ENCODE measurements at places on chromosomes 11 and 22. TPM values are rescaled to one million over a fixed set of nuclear protein-coding genes. Genes with fewer than 3 reads are reported as not detected.

The KCNK4 gene
- total RNA-seq: not detected

The SEC14L6 gene
- not detected for total RNA-seq

The ELF5 gene
- not detected for total RNA-seq

The SCGB1A1 gene
- not detected for total RNA-seq

The KCNQ1OT1 gene
- 1.7 TPM for total RNA-seq

The C22orf15 gene
- not detected for total RNA-seq

The MS4A3 gene
- not detected for total RNA-seq

The CCDC73 gene
- total RNA-seq: 0.17 TPM

The FXYD2 gene
- total RNA-seq: not detected

The LRRC56 gene
- total RNA-seq: 0.75 TPM

The ATP6V1E1 gene
- 114 TPM for total RNA-seq

The CCND1 gene
- total RNA-seq: 96.6 TPM

The NLRP14 gene
- not detected for total RNA-seq

The UBQLN3 gene
- total RNA-seq: not detected

The CASP5 gene
- not detected for total RNA-seq

The OR2AT4 gene
- total RNA-seq: not detected

The OVOL1 gene
- not detected for total RNA-seq

The POU2AF3 gene
- not detected for total RNA-seq

The SPTBN2 gene
- 46.9 TPM for total RNA-seq

The C22orf42 gene
- total RNA-seq: not detected

The RAG2 gene
- not detected for total RNA-seq

The MUC5AC gene
- total RNA-seq: not detected

The P4HA3 gene
- 0.93 TPM for total RNA-seq

The ANO3 gene
- not detected for total RNA-seq

The GATD1 gene
- 67.7 TPM for total RNA-seq

All from MCF 10A (cell line).